ENCODE measurements at places on chromosomes 3 and 15.

DNA sequence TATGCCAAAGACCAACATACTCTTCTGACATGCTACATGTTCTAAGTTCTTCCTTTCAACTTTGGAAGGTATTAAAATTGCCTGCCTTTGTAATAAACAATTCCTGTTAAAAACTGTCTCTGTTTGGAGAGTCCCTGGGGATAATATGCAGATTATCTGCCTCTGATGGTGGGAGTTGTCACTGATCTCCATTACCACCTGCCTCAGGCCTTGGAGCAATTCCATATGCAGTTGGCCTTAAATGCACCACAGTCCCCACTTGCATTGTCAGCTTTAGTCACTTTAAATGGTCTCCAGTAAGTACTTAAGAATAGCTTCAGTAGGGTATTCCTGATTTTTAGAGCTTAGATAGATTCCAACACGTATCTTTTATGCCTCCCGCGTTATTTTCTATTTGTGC is 121.1 kb upstream of the GOLIM4 start:
- no peak for DNase-seq

DNA sequence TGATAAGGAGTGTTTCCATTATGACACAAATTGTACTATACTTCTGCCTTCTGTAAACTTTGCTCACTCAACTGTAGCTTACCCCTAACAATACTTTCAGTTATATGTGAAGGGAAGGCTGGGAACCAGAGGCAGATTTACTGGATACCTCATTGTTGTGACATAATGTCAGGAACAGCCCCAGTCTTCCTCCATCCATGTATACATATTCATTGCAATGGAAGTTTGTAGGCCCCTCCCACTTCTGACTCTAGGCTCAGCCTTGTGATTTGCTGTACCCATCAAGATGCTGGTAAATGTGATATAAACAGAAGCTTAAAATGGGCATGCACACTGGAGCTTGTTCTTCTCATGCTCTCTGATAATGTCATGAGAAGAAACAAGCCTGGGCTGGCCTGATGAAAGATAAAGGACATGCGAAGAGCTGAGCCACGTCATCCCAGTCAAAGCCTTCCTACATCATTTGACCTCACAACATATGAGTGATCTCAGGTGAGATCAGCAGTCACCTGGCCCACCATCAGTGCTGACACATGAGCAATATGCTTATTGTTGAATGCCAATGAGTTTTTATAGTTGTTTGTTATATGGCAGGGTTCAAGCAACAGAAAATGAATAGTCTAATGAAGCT is 267.8 kb downstream of the GAP43 start:
- DNase-seq, result no peak

- DNase-seq, result no peak
These were observed 175.4 kb downstream of the TBC1D2B start for GRCh38 chr15:77901921-77902750.

DNA sequence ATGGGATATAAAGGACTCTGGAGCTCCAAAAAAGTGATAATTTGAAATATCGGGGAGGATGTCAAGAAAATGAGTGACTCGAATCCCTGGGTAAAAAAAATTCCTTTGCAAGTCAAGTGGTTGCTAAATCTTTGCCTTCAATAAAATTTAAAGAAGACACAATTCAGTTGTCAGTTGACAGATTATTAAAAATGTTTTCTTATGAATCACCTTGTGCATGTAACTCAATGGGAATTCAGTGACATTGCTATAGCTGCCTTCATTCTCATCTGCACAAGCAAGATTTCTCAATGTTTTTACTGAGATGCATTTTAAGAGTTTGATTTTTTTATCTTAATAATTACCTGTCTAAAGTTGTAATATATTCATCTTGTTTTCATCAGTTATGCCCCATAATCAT is 264.0 kb upstream of the IL12A start:
- DNase-seq, result no peak

- DNase-seq, result no peak
These were observed 555.5 kb upstream of the CFAP20DC start for GRCh38 chr3:59605318-59605717.

DNA sequence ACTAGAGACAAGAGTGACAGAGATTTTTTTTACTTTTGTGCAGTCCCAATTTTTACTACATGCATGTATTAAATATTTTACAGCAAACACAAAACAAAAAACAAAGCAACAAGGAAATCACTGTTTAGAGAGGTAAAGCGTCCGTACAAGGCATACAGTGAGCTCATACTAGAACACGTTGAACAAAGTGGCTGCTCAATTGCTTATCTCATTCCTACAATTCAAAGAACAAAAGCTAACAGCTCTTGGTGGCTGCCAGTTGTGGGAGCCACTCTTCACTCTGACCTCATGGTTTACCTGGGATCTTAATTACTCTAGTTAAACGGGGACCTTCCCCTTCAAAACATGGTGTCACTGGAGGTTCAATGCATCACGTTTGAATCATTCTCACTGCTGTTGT is 7.6 kb upstream of the ARHGEF26 start:
- DNase-seq, result no peak

DNA sequence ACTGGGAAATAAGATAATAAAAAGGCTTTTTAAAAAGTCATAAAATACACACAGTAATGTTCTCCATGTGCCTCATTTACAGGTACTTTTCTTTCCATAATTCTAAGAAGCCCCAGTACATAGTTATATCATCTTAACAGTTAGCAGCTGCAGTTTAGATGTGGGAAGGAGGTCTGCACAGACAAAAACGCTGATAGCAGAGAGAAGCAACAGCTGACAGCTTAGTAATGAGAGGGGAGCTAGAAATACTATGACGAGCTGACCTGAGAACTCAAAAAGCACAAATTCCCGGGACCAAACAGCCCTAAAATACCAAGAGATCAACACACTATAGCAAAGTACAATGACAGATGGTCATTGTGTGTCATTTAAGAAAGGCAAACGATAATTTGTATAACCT is 36.7 kb upstream of the ARHGEF3 start:
- DNase-seq, result no peak

GRCh38 chr15:77083381-77084160 is 12.7 kb upstream of the TSPAN3 start:
- no peak for DNase-seq

DNA sequence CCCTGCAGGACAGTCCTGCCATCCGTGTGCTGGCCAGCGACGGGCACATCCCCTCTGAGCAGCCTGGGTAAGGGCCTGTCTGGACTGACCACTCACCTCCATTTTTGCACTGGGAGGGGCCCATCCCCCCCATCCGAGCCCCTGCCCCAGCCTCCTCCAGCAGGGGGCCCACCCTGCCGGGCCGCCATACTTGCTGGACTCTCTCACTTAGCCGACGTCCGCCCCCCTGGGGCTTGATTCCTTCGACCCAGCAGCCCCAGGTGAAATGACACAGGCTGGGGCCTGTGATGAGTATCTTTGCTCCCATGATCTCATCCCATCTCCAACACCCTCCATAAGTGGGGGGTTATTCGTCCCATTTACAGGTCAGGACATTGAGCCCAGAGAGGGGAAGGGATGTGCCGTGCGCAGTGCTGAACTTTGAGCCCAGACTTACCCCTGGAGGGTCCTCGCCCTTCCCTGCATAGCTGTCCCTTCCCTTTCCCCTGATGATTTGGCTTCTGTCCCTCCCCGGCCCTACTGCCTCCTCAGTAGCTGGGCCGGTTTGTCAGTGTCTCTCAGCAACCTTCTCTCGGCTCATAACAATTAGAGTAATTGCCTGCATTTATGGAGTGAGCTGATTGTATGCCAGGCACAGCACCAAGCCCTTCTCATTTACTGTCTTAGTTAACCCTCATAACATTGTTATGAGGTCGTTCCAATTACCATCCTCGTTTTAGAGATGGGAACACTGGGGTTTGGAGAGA is 4.2 kb downstream of the LMAN1L start:
- no peak for DNase-seq

- DNase-seq, result peak; percentile 64
These were observed 151.5 kb downstream of the LRRK1 start for GRCh38 chr15:101070502-101071273.

GRCh38 chr3:159938714-159939113 is 49.9 kb upstream of the IL12A start:
- DNase-seq, result no peak

- no peak for DNase-seq
These were observed 22.3 kb downstream of the IFT80 start for GRCh38 chr3:160376681-160377080.

GRCh38 chr15:42080186-42080918 is 14.0 kb downstream of the PLA2G4D start:
- no peak for DNase-seq

DNA sequence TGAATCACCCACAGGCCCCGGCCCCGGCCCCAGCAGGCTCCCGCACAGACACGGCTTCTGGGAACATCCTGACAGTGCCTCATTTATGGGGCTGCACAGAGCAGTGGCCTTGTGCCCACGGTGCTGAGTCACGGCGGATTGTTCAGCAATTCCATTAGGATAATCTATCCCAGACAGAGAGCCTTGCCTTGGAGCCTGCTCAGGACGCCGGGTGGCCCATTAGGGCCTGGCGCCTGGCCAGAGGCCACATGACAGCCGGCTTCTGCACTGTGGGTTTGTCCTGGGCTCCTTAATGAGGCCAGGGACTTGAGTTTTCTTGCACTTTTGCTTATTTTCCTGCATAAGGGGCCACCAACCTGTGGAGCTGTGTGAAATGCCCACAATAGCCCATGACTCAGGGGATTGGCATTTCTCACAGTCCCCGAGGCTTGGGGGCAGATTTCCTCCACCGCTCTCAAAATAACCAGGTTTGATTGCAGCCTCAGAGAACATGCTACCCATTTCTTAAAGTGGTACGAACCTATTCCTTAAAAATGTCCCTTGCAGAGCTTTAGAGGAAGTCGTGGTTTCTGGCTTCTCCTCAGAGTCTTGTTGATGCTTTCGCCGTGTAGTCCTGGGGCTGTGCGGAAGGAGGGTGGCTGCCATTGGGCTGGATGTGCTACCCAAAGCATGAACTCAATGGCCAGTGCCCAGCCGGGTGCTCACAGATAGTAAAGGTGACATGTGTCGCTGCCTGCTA is 19.0 kb downstream of the SYNM start:
- peak; percentile 94 for DNase-seq

GRCh38 chr15:68055224-68055705 is 1.1 kb downstream of the PIAS1 start:
- peak; percentile 4 for DNase-seq

DNA sequence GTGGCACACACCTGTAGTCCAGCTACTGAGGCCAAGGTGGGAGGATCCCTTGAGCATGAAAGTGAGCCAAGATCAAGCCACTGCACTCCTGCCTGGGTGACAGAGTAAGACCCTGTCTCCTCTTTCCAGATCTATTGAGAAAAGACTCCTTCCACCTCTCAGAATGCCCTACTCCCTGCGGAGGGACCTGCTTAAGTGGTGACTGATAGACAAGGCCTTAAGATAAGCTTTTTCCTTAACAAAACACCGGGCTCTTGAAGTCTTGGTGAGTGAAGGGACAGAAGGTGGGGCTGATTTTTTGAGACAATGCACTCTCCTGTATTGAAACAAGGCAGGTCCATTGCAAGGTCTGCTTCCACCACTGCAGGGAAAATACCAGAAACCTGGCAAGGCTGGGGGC is 338.4 kb upstream of the FRG2C start:
- no peak for DNase-seq

GRCh38 chr3:157070678-157070999 is 89.3 kb downstream of the CCNL1 start:
- no peak for DNase-seq

DNA sequence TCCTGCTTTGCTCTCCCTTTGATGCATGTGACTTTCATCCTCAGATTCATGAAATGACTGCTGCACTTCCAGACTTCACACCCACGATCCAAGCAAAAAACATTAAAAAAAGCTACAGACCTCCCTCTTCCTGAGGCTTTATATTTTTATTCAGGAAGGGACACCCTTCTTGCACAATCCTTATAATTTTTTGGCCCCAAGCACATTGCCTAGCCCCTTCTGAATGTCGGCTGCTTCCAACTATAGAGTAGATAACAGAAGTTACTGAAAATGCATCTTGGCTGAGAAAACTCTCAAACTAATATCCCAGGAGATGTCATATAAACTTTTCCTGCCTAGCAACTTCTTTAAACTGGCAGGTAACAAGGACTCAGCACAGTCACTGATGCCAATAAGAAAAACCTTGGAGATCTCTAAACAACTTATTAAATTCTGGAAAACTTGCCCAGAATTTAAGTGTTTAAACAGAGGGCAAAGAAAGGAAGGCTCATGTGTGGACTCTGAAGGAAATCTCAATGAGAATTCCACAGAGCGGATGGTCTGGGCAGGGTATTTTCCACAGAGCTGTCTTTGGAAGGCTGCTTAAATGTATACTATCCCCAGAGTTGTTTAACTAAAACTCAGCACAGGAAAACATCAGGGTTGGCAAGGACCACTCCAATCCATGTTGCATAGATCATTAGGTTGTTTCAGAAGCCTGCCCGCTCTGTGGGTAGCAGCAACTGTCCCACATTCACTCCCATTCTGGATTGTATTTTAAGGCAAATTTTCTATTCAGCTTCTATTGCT is 746.8 kb upstream of the LMCD1 start:
- no peak for DNase-seq

GRCh38 chr3:24673596-24673995 is 178.9 kb upstream of the THRB start:
- no peak for DNase-seq

DNA sequence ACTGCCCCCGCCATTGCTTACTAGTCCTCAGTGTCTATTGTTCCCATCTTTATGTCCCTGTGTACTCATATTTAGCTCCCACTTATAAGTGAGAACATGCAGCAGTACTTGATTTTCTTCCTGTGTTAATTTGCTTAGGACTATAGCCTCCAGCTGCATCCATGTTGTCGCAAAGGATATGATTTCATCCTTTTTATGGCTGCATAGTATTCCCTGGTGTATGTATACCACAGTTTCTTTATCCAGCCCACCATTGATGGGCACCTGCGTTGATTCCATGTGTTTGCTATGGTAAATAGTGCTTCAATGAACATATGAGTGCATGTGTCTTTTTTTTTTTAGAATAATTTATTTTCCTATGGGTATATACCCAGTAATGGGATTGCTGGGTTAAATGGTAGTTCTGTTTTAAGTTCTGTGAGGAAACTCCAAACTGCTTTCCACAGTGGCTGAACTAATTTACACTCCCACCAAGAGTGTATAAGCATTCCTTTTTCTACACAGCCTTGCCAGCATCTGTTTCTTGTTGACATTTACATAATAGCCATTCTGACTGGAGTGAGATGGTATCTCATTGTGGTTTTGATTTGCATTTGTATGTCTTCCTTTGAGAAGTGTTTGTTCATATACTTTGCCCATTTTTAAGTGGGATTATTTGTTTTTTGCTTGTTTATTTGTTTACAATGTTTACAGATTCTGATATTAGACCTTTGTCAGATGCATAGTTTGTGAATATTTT is 53.7 kb downstream of the GALK2 start:
- peak; percentile 31 for DNase-seq

GRCh38 chr3:186713499-186713898 is 3.7 kb upstream of the KNG1 start:
- DNase-seq, result no peak

DNA sequence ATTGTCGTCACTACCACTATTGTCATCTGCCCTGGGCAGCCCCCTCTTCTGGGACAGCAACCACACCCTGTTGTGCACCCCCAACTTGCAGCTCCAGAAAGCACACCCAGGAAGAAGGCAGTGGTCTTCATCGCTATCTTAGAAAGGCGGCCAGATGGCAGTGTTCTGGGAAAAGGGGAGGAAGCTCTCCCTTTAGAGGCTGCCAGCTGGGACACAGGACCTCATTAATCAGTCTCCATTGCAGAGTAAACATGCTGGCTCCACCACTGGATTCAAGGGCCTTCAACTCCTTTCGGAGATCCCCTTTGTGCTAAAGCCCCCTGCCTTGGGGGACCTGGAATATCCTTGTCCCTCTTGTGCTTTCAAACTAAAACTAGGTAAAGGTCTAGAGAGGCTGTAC is 199.3 kb upstream of the LINGO1 start:
- DNase-seq, result no peak
